ENCODE measurements at places on chromosomes 5 and 9. TPM values are rescaled to one million over a fixed set of nuclear protein-coding genes. Genes with fewer than 3 reads are reported as not detected.

DNA sequence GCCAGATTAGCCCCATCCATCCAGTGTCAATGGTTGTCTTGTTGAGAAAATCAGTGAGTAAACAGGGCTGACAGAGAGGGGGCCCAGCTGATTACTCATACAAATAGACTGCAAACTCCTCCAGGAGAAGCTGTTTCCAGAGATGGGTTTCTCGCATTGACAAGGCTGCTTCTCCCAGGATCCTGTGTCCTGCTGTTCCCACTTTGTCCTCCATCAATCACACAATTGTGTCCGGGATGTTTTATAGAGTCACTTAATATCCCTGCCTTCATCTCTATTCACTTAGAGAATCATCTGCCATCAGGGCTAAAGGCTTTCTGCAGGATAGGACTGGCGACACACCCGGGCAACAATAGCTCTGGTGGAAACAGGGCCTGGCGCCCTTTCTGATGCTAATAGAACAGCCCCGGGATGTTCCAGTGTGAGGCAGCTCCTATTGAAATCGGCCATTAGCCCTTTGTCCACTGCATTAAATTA lies 71.7 kb upstream of the TBCA start:
- H3K36me3 ChIP-seq: no peaks in the 10 kb centered on the region
- H3K27me3 ChIP-seq: no peaks in the 10 kb centered on the region

DNA sequence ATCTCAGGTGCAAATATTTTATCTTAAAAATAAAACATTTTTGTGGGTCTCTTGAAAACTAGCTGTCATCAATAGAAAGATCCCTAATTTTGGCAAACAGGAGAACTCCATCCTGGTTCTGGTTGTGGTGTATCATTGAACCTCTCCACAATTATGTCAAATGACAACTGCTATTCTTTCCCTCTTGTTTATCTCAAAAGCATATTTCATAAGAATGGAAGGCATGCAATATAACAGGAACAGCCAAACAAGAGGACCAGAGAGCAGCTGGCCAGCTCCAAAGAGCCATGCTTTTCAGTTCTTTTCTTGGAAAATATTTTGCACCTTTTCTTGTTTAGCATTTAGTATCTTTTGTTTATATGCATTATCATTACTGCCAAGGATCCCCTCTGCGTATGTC lies 125.4 kb downstream of the ADAMTS6 start:
- no peak overlapping the region for H3K4me3 ChIP-seq
- H3K27ac ChIP-seq: no peak overlapping the region
- no peak for DNase-seq
- no peaks in the 10 kb centered on the region for H3K4me1 ChIP-seq

GRCh38 chr5:64977779-64978178 lies 209.0 kb downstream of the CWC27 start:
- no peaks in the 10 kb centered on the region for H3K36me3 ChIP-seq
- H3K27ac ChIP-seq: peak overlapping the region; percentile 14
- H3K4me3 ChIP-seq: no peak overlapping the region
- H3K27me3 ChIP-seq: no peaks in the 10 kb centered on the region

Gene HRH2
- total RNA-seq: 4.1 TPM

Gene DDX4
- total RNA-seq: not detected

Gene IL5
- not detected for total RNA-seq
